ENCODE measurements at places on chromosomes 12 and 14. TPM values are rescaled to one million over a fixed set of nuclear protein-coding genes. Genes with fewer than 3 reads are reported as not detected.

Gene LRP1
- 535 TPM for total RNA-seq

Gene SDR39U1
- total RNA-seq, result 16.4 TPM

Gene RTL1
- not detected for total RNA-seq

Gene CDH24
- total RNA-seq, result 13.6 TPM

Gene RPGRIP1
- total RNA-seq, result not detected

Gene PMEL
- 0.33 TPM for total RNA-seq

Gene RERG
- not detected for total RNA-seq
